ENCODE measurements at places on chromosomes 13 and 19.
A peak's percentile ranks its signal among the peaks of the same experiment; 100 is the strongest.

- no peak for DNase-seq
Measured at GRCh38 chr19:52296400-52296772, 583 bp upstream of the ZNF480 start.

DNA sequence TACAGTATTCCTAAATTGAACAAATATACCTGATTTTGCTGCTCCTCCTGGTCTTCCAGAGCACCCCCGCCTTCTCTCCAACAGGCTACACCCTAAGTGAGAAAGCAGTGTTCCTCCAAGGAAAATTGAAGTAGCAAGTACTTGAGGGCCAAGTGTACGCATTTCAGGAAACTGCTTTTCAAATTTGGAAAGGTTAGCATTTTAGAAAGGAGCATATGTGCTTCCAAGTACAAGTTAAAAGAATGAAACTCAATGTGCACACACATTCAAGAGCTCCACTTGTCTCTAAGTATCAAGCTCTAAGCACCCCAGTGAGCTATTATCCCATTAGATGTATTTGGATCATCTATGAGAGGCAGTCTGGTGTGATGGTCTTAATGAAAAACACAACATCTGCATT lies 25.8 kb downstream of the LHFPL6 start:
- no peak for DNase-seq

DNA sequence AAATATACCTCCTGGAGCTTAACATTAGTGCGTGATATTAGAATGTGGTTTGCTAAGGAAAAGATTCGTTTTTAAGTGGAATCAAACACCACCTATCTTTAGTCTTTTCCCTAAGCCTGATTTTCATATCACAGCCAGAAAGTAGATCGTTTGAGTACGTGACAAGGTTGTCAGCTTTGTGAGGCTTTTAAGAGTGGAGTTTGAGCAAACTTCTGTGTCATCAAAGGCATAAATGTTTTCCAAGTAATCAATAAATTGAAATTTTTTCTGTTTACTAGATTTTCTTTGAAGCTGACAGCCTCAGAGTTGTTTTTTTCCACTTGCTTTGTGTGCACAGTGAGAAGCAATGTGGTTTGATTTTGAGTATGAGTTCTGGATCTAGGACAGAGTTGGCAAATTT lies 6.5 kb upstream of the ZNF331 start:
- no peak for DNase-seq

GRCh38 chr13:48950501-48950875 lies 25.2 kb upstream of the FNDC3A start:
- no peak for DNase-seq

- no peak for DNase-seq
Measured at GRCh38 chr13:99144306-99144705, 56.3 kb upstream of the UBAC2 start.

DNA sequence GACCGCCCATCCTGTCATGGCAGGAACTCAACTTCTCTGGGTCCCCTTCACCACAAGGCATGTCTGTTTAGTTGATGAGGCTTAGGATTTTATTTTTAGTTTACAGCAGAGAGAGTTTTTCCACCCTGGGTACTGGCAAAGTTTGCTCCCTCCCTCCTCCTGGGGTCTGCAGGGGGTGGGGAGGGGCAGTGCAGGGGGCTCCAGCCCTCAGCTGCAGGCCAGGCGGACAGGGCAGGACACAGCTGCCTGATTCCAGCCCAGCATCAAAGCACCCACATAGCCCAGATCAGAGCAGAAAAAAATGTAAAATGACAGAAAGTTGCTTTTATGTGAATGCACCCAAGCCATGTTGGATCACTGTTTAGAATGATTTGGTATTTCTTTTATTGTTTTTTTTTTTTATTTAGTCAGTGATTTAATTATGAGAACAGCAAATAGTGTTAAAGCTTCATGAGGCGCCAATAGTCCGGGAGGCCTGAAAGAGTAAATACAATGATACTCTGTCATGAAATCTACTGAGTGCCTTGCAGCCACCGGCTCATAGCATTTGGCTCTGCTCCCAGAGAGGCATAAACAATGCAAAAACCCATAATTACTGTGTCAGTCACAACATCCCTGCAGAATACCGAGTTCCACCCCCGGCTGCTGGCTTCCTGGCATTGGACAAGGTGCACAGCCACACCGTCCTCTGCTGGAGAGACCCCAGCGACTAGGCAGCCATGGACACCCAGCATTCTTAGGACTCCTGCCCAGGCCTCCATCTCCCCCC lies 923.5 kb downstream of the UQCRFS1 start:
- no peak for DNase-seq

DNA sequence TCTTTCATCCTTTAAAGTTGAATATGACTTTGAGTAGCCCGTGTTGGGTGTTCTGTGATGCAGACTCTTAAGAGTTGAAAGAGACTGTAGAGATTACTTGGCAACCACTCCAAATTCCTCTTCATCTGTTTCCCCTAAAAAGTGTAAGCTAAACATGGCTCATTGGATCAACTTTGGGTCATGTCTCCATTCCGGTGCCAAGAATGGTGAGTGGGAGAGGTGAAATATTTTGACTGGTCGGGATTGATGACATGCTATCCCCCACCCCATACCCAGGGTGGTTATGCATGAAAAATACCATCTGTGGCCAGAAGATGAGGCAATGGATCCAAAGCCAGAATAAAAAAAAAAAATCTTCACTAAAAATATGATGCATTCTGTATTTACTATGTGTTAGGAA lies 281.3 kb upstream of the SOX21 start:
- no peak for DNase-seq

GRCh38 chr19:9650345-9650744 lies 24.6 kb downstream of the ZNF562 start:
- DNase-seq, result no peak

DNA sequence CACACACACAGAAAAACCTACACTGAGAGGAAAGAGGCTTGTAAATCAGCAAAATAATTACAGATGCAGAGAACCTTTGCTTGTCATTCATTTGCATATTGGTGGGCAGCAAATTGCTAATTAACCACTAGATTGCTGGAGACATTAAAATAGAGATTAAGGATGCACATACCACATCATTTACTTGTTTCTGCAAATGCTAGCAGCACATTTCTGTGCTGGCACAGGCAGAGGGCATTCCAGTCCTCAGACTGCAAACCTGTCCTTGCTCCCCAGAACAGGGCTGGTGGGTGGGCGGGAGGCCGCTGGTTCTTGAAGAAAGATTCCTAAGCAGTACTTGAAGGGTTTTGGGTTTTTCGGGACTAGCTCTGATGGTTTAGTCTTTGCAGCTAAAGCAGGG lies 941 bp upstream of the SIAH3 start:
- no peak for DNase-seq

DNA sequence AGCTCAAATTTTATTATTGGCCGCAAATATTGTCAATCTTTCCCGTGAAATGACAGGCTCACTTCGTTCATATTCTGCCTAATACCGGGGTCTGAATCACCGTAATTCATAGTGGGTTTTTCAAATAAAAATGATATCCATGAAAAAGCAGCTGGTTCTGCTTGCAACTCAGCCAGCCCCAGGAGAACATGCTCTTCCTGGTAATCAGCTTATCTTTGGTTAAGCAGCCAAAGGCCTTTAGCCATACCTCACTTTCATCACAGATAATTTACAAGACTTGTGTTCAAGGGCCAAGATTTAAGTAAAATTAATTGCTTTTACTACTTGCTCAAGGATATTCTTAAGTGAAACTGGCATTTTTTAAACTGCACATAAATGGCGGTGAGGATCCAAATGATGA lies 22.5 kb downstream of the RNASEH2B start:
- DNase-seq, result no peak

DNA sequence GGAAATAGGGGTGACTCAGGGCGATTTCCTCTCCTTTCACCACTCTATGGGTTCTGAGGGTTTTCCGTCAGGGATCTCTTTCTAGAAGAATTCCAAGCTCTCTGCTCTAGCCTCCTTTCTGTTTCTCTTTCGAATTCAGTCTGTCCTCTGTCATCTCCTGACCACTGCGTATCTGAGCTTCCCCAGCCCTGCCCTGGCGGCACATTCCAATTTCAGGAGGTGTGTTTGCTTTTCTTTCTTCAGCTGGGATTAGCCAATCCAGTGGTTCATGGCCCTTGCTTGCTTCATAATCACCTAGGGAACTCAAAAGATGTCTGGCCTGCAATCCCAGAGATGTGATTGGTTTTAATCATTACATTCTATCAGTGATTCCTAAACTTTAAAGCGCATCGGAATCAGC lies 9.4 kb downstream of the IFNL2 start:
- no peak for DNase-seq

DNA sequence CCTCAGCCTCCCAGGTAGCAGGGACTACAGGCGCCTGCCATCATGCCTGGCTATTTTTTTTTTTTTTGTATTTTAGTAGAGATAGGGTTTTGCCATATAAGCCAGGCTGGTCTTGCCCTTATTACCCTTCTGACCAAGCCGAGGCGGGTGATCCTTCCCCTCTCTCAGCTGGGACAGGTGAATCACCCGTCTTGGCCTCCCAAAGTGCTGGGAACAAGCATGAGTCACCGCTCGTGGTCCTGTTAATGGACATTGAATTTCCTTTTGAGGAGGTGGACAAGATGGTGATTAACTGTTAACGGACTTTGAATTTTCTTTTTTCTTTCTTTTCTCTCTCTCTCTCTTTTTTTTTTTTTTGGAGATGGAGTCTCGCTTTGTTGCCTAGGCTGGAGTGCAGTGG lies 10.6 kb downstream of the CD70 start:
- no peak for DNase-seq

DNA sequence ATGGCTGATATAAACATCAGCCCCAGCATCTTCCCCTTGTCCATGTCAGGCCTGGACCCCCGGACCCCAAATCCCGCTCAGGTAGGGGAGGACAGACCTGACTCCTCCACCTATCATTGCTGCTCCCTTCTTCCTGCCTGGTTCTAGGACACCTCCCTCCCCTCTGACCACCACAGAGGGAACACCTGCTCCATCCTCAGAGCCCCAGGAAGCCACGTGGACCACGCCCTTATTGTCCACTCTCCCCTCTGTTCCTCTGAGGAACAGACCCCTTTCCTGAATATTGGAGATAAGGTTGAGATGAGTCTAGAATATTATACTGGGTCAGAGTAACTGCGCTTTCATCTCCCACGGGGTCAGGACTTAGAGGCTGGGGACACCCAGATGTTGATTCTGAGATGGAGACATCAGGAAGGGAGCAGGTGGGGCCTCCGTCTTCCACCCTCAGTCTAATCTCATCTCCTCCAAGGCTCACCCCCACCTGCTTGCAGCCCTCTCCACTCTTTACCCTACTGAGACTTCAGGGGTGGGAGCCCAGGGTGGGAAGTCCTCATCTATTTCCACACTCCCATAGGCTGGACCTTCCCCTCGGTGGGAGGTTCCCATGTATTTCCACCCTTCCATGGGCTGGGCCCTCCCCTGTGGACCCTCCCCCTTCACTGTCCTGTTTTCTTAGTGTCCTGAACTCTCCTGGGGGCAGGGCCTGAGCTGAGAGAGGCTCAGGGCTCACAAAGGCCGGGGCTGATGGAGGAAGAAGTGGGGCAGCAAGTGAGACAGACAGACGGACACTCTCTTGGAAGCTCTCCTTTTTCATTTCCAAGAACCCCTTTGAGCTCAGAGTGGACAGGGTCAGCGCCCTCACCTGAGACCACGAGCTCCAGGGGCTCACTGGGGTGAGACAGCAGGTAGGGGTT lies 2.7 kb downstream of the LILRA4 start:
- no peak for DNase-seq

DNA sequence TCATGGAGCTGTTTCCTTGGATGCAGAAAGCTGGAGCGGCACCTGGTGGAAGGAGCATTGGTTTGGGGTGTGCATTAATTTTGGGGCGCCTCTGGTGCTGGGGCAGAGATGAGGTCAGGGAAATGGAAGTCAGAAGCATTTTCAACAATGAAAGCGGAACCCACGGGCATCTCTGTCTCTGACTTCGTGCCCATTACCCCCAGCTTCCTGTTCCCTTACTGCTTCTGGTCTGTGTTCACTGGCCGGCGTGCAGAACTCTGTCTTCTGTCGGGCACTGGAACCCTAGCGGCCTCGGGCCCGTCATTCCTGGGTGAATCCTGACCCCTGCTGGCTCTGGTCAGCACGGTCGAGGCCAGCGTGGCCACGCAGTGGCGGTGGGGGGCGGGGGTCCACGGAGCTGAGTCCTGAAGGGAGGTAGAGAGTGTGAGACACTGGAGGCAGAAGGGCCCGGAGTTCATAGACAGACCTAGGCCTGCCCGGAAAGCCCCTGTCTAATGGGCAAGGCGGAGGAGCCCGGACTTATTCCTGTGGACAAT lies 7.9 kb upstream of the LINGO3 start:
- peak; percentile 41 for DNase-seq

DNA sequence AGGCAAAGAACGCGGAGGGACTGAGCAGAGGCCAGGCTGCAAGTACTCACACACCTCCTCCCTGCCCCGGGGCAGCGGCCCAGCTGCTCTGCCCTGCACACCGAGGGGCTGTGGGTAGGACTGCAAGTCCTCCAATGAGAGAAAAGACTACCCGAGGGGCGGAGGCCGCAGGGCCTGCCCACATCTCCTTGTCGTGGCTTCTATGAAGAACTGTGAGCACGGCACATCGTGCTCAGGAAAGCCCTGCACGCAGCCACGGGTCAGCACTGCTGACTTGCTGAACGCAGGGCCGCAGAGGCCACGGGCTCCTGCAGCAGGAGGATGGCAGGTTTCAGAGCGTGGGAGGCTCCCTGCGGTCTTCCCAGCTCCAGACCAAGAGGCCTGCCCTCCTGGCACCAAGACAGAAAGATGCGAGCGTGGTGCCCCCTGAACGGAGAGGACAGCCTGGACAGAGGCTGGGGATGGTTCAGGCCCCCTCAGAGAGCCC lies 37.4 kb downstream of the CEBPG start:
- DNase-seq, result no peak

- no peak for DNase-seq
Measured at GRCh38 chr13:20489185-20489820, 36.4 kb downstream of the CRYL1 start.

DNA sequence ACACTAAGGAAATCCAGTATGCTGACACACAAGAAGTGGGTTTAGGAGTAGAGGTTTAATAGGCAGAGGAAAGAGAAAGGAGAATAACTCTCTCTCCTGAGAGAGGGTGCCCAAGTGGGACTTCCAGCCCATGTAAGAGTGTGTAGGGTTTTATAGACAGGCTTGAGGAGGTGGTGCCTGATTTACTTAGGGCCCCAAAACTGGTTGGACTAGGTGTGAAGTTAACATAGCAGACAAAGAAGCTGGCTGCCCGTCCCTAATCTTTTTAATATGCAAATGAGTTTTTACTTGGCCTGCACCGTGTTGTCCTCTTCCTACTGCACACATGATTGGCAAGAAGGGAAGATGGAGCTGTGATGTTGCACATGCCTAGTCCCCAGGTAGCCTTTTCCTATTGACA lies 752.5 kb upstream of the SLITRK5 start:
- no peak for DNase-seq

- no peak for DNase-seq
Measured at GRCh38 chr19:52275988-52276387, 6.6 kb downstream of the ZNF766 start.
